ENCODE measurements at places on chromosomes 1 and 21. TPM values are rescaled to one million over a fixed set of nuclear protein-coding genes. Genes with fewer than 3 reads are reported as not detected.
A peak's percentile ranks its signal among the peaks of the same experiment; 100 is the strongest.

The GJA5 gene
- total RNA-seq = not detected

GRCh38 chr1:25703671-25704266, 87.2 kb downstream of the MAN1C1 start:
- DNase-seq = no peak

GRCh38 chr1:166902279-166902678, 26.2 kb upstream of the TADA1 start:
- DNase-seq = peak; percentile 38

DNA sequence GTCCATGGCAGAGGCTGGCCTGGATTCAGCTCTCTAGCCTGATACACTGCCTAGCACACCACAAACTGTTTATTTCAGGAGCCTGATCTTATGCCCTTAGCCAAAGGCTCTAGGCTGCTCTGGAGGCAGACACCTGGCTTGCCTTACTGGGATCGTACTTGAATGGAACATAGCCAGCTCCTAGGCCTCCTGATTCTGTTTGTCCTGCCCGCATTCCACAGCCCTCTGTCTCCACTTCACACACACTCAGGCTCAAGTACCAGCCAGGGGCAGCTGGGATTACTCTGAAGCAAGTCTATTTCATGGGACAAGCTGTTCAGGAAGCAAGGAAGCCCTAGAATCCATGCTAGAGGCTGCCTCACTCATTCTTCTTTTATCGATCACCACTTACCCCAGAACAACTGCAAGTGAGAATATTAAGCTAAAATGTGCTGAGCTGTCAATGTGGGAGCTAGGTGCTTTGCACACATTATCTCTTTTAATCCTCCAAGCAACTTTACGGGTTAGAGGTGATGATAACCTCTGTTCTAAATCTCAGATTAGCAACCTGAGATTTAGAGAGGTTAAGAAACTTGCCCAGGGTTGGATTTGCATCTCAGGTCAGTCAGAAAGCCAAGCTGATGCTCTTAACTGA, 31.1 kb upstream of the CYP4B1 start:
- DNase-seq = no peak
